Dermis blood vessel endothelial cell (primary cell): ENCODE measurements at places on chromosomes 11 and 22.

- peak; percentile 39 for DNase-seq
Observed at GRCh38 chr11:61756452-61757212, 4.2 kb downstream of the MYRF start.

- DNase-seq, result peak; percentile 71
Observed at GRCh38 chr11:77191823-77192495, 63.9 kb downstream of the MYO7A start.

DNA sequence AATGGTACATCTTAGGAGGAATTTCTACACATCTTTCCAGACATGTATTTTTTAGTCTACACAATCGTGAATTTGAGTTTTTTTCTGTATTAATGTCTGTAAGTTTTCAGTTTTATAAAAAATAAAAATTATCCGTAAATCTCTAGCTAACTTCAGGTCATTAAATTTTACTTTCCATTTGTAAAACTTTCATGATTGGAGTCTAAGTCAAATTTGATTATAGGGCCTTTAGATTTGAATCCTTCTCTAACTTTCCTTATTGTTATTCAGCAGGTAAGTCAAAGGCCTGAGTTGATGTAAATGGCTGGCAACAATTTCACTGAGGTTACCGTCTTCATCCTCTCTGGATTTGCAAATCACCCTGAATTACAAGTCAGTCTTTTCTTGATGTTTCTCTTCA lies at the start of gene OR8I2:
TSS of gene OR8I2 (plus strand) at position 301 of the 400 bp plus-strand sequence. CDS start at position 301, 0 bp downstream.
- no peak for DNase-seq

DNA sequence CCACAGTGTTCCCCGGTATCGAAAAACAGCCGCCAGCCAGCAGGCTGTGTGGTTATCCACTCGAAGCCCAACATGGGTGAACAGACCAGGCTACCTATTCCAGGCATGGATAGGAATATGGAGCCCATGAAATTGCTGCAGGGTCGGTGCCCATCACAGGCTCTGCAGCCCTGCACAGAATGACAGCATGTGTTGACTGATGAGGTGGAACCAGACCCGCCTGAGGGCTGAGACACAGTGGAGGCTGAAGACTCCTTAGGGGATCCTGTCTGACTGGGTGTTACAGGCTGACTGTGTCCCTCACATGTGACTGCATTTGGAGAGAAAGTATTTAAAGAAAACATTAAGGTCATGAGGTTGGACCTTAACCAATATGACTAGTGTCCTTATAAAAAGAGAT lies 6.2 kb upstream of the YPEL1 start:
- no peak for DNase-seq

DNA sequence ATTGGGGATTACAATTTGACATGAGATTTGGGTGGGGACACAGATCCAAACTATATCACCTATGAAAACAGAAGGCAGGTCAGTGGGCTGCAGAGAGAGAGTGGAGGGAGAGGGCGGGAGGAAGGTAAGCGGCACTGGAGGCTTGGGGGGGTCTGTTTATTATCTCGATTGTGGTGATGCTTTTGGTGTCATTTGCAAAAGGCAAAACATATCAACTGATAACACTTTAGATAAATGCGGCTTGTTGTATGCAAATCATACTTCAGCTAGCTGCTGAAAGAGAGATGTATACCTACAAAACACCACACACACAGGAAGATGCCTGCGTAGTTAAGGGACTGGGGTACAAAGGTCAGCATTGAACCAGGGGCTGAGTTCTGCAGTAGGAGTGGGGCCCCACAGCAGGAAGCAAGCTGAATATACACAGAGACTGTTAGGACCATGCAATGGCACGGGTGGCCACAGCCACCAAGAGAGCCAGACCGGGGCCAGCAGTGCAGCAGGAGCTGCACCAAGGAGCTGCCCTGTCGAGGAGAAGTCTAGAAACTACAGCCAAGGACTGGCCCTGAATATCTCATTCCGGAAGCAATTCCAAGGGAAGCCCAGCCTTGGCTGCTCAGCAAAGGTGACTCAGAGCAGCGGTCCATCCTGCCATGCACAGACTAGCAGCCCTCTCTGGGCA lies 23.8 kb upstream of the TOLLIP start:
- no peak for DNase-seq

DNA sequence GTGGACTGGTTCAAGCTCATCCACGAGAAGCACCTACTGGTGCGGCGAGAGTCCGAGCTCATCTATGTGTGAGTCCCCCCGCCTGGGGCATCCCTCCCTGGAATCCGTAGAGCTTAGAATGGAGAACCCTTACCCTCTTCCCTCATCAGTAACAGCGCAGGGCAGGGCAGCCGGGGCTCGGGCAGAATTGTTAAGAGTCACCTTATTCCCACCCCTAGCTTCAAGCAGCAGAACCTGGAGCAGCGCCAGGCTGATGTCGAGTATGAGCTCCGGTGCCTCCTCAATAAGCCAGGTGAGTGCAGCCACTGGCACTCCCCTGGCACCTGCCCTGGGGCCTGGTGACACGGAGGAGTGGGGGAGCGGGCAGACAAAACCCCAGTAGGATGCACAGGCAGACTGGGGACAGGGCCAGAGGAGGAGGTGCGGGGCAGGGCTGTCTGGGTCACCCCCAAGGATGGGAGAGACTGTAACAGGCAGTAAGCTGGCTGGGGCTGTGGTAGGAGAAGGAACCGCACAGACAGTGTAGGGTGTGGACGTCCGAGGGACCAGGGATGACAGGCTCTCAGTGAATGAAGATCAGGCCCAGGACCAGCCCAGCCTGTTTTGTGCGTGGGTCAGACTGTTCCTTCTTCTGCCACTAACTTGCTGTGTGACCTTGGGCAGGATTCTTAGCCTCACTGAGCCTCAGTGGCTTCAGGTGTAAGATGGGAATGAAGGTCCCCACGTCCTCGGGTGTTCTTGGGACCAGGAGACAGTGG lies 20.4 kb downstream of the C22orf23 start:
- no peak for DNase-seq

DNA sequence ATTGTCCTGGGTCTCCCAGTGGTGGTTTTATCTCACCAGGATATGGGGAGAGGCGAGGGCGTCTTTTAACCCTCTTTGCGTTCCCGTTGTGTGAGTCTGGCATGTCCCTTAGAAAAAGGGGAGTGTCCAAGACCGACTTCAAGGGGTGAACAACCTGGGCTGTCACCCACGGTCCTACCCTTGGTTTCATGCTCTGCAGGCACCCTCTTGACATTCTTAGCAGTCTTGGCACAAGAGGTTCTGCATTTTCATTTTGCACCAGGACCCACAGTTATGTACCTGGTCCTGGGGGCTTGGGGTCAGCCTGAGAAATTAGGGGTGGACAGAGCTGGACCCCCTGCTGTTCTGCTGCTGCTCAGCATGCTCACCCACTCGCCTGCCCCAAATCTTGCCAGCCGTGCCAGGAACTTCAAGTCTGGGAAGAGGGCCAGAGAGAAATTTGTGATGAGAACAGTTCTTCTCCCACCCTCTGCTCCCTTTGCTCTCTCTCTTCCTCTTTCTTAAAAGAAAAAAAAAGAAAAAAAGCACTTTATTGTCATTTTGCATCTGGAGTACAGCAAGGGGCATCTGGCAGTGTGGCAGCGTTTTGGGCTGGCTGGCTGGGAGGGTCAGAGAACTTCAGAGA lies 471.2 kb downstream of the MIAT start:
- DNase-seq, result no peak

- no peak for DNase-seq
Observed at GRCh38 chr11:117792241-117792640, 4.8 kb downstream of the DSCAML1 start.

- DNase-seq, result no peak
Observed at GRCh38 chr11:107953446-107953845, 25.2 kb downstream of the RAB39A start.

DNA sequence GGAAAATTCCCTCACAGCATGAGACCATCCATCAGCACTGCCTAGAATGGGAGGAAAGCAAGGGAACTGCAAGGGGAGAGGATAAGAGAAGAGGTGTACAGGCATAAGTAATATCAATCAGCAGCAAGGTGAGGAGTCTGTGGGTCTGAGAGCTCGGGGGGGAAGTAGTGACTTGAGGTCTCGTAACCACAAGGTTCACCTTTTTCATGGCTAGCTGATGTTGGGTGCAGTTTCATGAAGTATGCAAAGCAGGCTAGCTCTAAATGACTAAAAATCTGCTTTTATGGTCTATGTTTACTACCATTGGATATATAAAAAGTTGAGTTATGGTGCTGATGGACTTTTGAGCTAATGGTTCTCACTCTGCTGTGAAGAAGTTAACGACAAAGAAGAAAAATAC lies 35.8 kb downstream of the OR4C6 start:
- DNase-seq, result no peak
